CD14-positive monocyte (primary cell): ENCODE measurements at places on chromosomes 6 and 20. TPM values are rescaled to one million over a fixed set of nuclear protein-coding genes. Genes with fewer than 3 reads are reported as not detected.

BACH2 gene
- 0.09 TPM for polyA plus RNA-seq

SLC35F1 gene
- polyA plus RNA-seq, result not detected

KIFC1 gene
- 0.68 TPM for polyA plus RNA-seq

BMP2 gene
- 0.07 TPM in 1 of 2 replicates, not detected in the other for polyA plus RNA-seq

CCR6 gene
- 0.06 TPM in 1 of 2 replicates, not detected in the other for polyA plus RNA-seq

SLC12A5 gene
- not detected in 2 replicates for polyA plus RNA-seq

UNC93A gene
- not detected for polyA plus RNA-seq

SRSF6 gene
- 77.5 and 162 TPM in 2 replicates for polyA plus RNA-seq

DNA sequence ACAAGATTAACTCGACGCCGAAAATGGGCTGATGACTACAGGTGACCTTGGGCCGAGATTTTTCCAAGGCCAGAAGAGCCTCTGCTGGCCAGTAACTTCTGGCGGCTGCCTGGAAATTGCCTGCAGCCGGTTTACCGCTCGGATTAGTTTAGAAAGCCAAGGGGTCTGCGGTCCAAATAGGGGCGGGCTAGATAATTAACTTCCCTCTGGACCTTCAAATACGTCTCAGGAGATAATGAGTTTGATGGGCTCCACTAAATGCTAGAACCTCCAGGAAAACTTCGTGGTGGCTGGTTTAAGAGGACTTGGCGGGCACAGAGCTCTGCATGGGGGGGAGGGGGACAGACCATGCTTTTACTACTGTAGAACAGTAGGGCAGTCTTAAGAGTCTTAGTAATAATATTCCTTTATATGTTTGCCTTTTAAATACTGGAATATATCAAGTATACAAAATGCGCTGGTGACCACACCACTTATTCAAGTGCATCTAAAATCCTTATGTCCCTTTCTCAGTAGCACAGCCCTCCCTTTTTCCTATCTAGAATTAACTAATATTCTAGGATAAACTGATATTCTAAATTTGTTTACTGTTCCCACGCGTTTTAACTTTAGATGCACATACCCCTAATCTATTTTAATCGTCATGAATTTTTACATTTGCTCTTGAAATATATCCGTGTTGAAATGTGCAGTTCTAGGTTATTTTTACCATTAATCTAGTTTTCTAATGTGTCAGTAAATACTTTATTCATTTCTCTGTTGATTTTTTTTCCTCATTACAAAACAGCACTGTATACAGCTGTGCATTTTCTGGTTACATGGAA, 107.5 kb upstream of the PRSS16 start:
- no peaks in the 10 kb centered on the region for H3K27me3 ChIP-seq
- DNase-seq, result no peak

GRCh38 chr6:53162606-53163005, 14.0 kb upstream of the GCM1 start:
- H3K27ac ChIP-seq, result no peak overlapping the region
- DNase-seq, result peak; percentile 20
- H3K36me3 ChIP-seq, result no peaks in the 10 kb centered on the region
- peaks cover 7% of the 10 kb centered on the region for H3K4me1 ChIP-seq
- H3K27me3 ChIP-seq, result no peaks in the 10 kb centered on the region
- H3K4me3 ChIP-seq, result peak overlapping the region; percentile 17

DNA sequence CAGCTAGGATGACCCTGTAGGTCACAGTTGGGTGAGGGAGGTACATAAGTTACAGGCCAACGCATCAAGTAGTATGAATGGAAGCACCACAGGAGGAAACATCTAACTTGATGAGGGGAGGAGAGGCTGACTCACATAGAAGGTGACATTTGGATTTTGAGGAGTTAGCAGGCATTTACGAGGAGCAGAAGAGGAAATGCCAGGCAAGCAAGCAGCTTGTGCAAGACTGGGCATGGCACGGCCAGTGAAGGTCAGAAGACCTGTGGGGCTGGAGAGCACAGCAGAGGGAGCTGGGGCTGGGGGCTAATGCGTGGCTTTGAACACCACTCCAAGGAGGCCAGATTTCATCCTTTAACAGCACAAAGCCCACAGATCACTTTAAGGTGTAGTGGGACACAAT, 37.8 kb downstream of the MUC22 start:
- no peak overlapping the region for H3K4me3 ChIP-seq
- peak; percentile 27 for DNase-seq
- H3K36me3 ChIP-seq, result no peaks in the 10 kb centered on the region
- peaks cover 5% of the 10 kb centered on the region for H3K27me3 ChIP-seq

GRCh38 chr20:49558826-49559225, 9.1 kb downstream of the PTGIS start:
- H3K36me3 ChIP-seq, result no peaks in the 10 kb centered on the region
- no peak for DNase-seq
- no peaks in the 10 kb centered on the region for H3K4me1 ChIP-seq
- H3K27me3 ChIP-seq, result peaks cover 10% of the 10 kb centered on the region
